ENCODE measurements at places on chromosomes 3 and 15.

DNA sequence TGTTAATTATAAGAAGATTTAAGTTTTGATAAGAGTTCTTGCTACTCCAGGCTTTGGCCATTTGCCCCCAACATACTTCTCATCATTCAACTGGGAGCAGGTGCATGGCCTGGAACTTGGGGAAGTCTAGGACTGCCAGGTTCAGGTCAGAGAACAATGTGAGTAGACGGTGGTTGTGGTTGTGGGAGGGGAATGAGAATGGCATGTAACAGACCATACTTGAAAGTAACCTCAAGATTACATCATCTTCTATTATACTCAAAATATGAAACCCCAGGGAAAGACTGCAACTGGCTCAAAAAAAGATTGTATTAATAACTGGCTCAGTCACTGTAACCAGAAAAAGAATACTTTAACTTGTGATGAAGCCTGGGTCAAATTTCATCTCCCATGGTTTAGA is 364.9 kb upstream of the DPPA4 start:
- no peak for DNase-seq

DNA sequence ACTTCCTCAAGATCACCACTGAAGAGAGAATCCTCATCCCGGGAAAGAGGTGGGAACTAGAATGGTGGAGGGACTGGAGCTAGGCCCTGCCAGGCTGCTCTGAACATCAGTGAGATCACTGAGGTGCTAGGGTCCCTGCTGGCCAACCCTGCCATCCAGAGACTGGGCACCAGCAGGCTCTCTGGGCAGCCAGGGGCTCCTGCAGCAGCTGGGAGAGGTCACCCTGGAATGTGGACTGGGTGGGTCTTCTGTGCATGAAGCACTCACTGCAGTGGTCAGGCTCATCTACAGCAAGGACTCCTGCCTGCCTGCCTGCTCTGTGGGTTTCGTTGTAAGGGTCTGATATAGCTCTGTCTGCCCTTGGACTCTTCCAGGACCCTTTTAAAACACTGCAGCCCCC is 24.9 kb downstream of the ALS2CL start:
- DNase-seq = no peak

DNA sequence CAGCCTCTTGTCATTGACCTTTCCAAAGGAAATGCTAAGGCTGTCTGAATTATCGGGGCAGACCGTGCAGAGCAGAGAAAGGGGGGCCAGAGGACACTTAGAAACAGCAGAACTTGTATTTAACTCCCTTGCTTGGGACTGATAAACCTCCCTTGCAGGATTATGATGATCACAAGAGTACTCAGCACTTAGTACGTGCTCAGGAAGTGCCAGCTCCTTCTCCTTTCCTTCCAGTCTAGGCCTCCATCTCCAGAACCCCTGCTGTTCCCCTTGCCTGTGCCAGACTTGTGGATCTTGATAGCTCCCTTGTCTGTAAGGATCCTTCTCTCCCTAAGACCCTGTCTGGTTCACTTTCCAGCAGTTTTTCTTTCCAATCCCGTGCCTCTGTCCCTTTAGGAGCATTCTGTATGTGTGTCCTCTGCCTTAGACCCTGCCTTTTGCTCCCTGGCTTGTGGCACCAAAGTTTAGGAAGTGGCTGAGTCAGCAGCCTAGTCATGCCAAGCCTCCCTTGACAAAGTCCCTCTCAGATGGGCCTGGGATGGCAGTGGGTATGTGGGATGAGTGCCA is 747 bp downstream of the SORD start:
- no peak for DNase-seq

- no peak for DNase-seq
These were observed 48.2 kb upstream of the KBTBD8 start for GRCh38 chr3:66949898-66950297.

DNA sequence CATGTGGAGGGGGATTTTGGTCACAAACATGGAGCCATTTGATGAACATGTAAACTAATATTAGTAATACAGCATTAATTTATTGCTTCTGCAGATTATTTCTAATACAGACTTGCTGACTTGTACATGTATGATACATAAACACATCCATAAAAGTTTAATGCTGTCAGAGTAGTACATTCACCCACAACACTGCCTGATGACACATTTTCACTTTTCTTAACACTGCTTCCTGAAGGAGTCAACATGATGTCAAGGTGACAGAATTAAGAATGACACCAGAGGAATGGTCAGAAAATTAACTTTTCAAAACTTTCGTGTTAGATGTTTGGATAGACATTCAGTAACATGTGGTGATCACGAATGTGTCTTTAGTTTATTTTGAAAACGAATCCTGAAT is 199.4 kb downstream of the SATB1 start:
- DNase-seq = no peak

DNA sequence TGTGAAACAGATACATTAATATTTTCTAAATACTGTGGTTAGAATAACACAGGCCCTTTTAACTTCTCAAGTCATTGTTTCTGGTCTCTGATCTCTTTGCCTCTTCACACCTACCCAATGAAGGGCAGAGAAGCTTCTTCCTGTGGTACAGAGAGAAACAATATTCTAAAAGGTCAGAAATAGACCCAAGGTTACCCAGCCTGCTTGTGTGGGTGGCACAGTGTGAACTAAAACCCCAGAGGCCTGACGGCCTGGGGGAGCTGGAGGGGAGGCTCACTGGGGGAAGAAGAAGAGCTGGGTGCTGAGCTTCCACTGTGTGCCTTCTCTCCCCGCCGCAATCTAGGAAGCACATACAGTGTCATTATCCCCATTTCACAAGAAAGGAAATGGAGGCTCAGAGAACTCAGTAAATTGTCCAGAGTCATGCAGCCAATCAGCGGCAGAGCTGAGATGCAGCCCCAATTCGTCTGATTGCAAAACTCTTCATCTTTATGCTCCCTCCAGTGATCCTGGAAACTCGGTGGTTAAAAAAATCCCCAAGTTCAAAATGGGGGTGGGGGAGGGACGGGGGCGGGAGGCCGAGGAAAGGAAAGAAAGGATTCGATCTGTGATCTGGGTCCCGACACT is 64.1 kb upstream of the HEG1 start:
- no peak for DNase-seq

DNA sequence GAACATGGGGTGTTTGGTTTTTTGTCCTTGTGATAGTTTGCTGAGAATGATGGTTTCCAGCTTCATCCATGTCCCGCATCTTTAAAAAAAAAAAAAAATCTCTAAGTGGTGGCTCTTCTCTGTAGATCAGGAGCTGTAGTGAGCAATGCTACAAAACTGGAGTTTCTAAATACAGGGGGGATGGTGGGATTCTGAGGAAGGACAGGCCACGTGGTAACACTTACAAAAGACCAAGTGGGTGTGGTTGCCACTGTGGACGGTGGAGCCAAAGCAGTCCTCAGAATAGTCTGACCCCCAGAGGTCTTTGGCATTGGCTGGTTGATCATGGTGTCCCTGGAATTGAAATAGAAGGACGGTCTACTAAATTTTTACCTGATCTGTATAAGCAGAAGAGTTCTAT is 7.7 kb downstream of the CCRL2 start:
- no peak for DNase-seq

- no peak for DNase-seq
These were observed 96.5 kb upstream of the LMCD1 start for GRCh38 chr3:8405144-8405543.

- no peak for DNase-seq
These were observed 65.7 kb upstream of the RGMA start for GRCh38 chr15:93154666-93155065.

DNA sequence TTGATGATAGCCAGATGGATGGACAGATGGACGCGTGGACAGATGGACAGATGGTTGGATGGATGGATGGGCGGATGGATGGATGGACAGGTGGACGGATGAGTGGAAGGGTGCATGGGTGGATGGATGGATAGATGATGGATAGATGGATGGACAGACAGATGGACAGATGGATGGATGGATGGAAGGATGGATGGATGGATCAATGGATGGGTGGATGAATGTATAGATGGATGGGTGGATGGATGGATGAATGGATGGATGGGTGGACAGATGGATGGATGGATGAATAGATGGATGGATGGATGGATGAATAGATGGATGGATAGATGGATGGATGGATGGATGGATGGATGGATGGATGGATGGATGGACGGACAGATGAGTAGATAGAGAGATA is 40.9 kb downstream of the GABRB3 start:
- DNase-seq = no peak

DNA sequence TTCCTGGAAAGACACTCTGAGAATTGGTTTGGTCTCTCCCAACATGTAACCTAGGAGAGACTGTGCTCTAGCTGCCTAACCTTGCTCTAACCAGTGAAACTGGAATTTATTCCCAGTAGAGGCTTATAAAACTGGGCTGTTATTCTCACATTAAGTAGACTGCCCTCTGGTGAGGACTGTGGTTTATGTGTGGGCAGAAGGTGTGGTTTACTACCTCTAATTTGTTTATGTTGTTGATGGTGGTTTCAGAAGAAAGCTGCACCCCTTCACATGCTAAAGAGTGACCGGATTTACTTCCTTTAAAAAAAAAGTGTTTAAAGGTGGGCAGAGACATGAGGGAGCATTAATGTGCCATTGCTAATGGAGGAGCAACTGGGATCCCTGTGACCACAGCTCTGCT is 273.2 kb downstream of the MECOM start:
- DNase-seq = no peak

DNA sequence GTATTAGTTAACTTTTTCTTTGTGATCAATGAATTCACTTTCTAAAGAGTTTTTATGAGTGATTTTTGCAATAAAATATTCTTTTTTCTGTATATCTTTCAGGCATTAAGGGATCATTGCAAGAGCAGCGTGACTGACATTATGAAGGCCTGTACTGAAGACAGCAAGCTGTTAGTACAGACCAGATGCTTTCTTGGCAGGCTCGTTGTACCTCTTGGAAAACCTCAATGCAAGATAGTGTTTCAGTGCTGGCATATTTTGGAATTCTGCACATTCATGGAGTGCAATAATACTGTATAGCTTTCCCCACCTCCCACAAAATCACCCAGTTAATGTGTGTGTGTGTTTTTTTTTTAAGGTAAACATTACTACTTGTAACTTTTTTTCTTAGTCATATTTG is 24.4 kb downstream of the SELENOT start:
- no peak for DNase-seq

DNA sequence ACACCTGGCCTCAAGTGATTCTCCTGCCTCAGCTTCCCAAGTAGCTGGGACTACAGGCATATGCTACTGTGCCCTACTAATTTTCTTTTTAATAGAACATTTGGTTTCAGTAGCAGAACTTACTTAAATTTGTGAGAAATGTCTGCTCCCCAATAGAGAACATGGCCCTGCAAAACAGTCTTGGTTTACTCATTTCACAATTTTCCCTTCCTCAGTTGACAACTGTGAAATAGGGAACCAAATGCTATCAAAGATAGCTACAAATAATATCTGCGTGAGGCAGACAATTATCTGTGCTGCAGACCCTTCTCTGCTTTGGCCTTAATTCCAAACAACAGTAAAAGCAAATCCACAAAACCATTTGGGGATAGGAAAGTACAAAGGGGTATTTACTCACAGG is 22.6 kb downstream of the METTL6 start:
- DNase-seq = no peak

- DNase-seq = no peak
These were observed 590.4 kb upstream of the DPPA4 start for GRCh38 chr3:109927726-109928125.

GRCh38 chr15:101504866-101505609 is 15.5 kb upstream of the PCSK6 start:
- DNase-seq = no peak

- no peak for DNase-seq
These were observed 1054.1 kb upstream of the GBE1 start for GRCh38 chr3:82815417-82816058.

All from activated CD8-positive, alpha-beta memory T cell treated with anti-CD3 and anti-CD28 coated beads for 48 hours (primary cell).